Psoas muscle (tissue), 8 donors: ENCODE measurements at places on chromosomes 16 and 17. TPM values are rescaled to one million over a fixed set of nuclear protein-coding genes. Genes with fewer than 3 reads are reported as not detected.

Gene SHISA9
- 0.06 TPM for total RNA-seq

Gene RND2
- 0.04 TPM for total RNA-seq

Gene SLC35G6
- not detected for total RNA-seq

Gene NPW
- not detected for total RNA-seq

Gene TBC1D3K
- total RNA-seq: not detected

Gene GUCY2D
- total RNA-seq: not detected

Gene TELO2
- total RNA-seq: 23.8 TPM

DNA sequence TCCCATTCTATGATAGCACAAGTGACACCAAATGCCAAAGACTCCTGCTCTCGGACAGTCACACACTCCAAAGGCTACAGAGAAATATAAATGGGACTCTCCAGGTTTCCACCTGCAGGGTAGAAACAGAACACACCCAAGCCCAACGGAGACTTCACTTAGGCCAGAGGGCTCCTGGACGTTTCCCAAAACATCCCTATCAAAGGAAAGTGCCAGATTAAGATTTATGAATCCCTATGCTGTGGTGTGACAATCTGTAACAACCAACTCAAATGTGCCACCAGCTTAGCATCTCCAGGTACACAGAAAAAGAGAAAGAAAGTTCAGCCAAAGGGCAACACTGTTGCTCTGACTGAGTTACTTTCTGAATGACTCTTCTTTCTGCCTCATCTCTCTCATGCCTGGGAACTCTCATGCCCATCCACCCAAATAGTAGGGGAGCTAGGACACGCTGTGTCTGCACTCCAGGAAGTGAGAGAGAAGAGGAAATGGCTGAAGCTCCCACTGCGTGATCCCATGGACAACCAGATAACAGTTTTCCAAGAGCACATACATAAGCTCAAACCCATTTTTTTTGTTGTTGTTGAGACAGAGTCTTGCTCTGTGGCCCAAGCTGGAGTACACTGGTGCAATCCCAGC, 49.7 kb downstream of the SMG6 start:
- DNase-seq: no peak

DNA sequence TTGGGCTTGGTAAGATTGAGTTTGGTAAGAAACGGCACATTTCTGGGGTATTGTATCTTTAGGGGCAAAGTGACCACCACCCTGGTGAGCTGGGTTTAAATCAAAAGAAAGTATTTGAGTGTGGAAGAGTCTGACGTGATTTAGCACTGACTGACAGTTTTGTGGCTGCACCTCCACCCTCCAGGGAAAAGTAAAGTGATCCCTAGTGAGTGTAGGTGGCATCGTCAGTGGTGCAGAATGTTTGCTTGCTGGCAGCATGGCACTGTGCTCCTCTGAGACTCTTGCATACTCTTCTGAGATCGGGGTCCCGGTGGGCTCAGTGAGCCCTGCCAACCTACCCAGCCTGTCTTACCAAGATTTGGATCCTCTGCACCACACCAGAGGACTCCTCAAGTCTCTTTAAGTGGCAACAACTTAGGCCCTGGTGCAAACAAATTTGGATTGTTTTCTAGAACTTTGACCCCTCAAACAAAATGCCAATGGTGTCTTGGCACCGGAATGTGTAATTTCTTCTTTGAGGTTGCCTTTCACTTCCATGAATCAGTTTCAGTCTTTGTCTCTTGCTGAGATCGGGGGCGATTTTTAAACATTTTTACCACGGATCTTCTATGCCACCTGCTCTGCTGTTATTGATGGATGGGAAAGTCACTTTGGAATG, 2.8 kb downstream of the PRKCB start:
- DNase-seq: no peak

DNA sequence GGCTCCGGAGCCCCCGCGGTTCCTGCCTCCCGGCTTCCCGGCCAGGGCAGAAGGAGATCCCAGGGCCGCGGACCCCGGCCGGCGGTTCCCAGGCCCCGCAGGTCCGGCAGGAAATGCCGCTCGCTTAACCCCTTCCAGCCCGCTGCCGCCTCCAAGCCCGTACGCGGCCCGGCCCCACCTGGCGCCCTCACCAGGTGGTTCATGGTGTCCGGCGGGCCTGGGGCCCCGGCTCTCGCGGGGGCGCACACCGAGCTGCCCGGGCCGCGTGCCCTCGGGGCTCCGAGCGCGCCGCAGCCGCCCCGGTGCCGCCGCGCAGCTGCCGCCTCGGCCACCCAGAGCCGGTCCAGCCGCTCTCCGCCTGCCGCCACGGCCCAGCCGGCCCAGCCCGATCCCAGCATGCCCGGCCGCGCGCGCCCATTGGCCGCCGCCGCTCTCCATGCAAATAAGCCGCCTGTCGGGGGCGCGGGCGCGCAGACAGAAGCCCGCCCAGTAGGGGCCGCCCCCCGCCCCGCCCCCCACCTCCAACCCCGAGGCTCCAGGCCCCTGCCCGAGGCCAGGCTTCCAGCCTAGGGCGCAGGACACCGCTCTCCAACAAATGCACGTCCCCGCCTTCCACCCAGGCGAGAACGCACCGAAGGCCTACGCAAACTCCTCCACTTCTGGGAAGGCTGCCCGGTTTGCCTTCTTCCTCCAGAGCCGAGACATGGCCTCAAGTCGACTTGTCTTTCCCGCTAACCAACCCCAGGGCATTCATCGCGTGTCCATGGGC, at the start of gene BCAR1:
Gene BCAR1, minus strand, starts transcription at position 345 of the 769 bp plus-strand sequence. Its CDS starts 142 bp downstream, at position 203.
- DNase-seq: peak; percentile 92

GRCh38 chr17:2789700-2790099, 6.5 kb upstream of the RAP1GAP2 start:
- DNase-seq: no peak

GRCh38 chr16:23258919-23259237, 43.2 kb upstream of the SCNN1B start:
- no peak for DNase-seq

- no peak for DNase-seq
Measured at GRCh38 chr16:704552-705380, 835 bp downstream of the FBXL16 start.

DNA sequence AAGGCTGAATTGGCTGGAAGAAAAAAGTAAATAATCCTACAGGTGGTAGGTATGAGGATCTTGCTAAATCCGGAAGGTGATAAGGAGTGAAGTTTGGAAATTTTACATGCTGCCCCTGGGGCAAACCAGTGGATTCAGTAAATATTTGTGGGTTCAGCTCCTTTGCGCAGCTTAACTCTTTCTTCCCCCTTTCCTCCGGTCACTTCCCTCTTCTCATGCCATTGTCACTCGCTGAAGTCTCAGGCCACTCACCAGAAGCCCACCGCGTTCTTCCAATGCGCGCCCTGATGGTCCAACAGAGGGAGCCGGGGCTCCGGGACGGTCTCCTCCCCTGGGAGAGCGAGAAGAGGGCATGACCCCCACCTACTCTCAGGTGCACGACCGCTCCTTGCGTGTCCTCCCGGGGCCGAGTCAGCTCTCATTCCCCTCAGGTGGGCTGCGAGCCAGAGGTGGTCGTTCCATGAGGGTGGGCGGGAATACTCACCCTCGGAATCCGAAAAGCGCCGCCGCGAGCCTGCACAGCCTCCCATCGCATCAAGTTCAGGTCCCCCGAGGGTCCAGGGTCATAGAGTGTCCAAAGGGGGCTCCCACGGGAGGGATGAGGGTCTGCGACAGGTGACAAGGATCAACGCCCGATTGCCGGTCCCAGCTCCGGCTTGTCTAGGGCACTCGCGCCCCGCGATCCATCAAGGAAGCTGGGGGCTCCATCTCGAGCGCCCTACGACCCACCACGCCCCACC, 474 bp downstream of the CLN3 start:
- peak; percentile 70 for DNase-seq

DNA sequence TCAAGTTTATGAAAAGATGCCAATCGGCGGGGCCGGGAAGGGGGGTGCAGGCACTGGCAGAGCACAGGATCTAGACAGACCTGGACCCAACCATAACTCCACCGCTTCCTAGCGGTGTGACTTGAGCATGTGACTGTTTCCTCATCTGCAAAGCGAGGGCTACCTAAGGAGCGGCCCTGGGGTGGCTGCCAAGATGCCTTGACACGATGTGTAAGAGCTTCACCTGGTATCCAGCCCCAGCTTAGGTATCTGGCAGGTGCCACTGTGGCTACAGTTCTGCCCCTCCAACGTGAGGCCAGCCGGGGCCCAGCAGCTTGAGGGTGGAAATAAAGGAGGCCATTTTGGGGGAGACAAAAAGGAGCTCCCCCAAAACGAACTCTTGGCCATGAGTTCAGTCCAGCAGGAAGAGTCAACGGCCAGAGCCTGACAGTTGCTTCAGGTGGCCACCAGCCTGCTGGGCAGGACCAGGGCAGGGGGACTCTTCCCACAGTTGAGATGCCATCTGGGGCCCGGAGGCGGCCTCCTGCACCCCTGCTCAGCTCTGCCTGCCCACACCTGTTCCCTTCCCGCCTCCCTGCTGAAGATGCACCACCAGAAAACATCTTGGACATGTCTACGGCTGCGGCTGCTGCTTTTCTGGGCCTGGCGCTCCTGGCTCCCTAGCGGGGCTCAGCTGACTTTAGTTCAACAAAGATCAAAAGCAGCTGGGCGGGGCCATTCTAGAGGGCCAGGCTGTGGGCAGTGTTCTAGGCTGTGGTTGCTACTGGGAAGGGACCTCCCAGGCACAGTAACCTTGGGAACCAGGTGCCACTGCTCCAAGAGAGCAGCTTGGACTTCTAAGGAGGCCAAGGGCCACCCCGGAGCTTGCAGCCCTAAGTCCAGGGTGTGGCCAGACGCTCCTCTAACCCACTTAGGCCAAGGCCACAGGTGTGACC, 3.4 kb upstream of the MTSS2 start:
- DNase-seq: peak; percentile 46

DNA sequence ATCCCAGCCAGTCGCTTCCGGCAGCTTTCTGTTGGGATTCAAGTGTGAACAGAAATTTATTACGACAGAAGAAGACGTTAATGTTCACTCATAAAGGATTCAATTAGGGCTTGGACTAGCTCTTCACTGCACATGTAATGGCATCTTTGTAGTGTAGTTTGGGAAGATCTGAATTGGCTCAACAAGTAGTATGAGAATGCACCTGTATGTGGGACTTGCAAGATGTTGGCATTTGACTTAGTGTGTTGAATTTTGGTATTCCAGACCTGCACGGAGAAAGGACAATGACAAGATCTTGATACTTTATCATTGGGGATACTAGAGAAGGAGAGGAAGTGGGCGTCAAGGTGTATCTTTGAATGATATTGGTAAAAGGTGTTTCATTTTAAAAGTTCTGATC, 1.2 kb downstream of the PSMD11 start:
- DNase-seq: no peak

- no peak for DNase-seq
Measured at GRCh38 chr16:58110571-58111301, 18.4 kb downstream of the CFAP20 start.

DNA sequence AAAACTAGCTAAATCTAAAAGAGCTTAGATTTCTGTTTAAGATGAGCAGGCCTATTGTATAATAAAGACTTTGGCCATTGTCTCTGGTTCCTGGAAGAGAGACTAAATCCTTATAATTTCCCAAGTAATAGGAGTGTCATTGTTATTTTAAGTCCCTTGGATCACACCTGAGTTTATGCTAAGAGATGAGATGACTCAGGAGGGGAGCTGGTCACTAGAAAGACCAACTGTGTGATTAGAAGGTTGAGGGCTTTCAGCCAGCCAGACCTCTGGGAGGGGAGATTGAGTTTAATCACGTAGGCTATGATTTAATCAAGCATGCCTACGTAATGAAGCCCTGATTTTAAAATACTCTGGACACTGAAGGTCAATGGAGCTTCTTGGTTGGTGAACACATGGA, 156.9 kb upstream of the C17orf78 start:
- no peak for DNase-seq

GRCh38 chr16:4500272-4500671, 24.1 kb downstream of the HMOX2 start:
- peak; percentile 21 for DNase-seq

DNA sequence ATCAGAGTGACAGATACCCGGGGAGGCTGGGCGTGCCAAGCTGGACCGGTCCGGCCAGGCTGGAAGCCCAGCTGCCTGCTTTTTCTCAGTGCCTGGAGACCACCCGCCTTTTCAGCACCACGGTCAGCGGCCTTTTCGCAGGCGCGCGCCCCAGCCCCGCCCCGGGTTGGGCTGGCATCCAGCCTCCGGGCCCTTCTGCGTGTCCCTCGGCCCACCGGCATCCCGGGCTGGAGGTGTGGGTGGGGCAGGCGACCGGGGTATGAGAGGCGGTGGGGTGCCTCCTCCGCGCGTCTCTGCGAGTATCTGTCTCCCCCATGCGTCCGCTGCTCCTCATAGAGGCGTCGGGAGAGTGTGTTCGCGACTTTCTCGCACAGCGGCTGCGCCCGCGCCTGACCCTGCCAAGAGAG, 102.5 kb downstream of the MRM1 start:
- DNase-seq: peak; percentile 27

DNA sequence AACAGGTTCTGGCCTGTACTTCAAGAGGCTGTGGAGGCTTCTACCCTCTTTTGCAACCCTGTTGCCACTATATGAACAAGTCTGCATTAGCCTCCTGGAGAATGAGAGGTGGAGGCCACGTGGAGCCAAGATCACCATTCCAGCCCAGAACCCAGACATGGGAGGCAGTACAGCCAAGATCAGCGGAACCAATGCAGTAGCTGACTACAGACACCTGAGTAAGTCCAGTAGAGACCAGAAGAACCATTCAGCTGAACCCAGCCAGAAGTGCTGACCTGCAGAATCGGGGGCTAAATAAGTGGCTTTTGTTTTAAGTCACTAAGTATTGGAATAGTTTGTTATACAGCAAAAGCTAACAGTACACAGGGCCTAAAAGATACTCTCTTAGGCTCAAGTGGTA, 12.1 kb downstream of the FAM20A start:
- DNase-seq: no peak

DNA sequence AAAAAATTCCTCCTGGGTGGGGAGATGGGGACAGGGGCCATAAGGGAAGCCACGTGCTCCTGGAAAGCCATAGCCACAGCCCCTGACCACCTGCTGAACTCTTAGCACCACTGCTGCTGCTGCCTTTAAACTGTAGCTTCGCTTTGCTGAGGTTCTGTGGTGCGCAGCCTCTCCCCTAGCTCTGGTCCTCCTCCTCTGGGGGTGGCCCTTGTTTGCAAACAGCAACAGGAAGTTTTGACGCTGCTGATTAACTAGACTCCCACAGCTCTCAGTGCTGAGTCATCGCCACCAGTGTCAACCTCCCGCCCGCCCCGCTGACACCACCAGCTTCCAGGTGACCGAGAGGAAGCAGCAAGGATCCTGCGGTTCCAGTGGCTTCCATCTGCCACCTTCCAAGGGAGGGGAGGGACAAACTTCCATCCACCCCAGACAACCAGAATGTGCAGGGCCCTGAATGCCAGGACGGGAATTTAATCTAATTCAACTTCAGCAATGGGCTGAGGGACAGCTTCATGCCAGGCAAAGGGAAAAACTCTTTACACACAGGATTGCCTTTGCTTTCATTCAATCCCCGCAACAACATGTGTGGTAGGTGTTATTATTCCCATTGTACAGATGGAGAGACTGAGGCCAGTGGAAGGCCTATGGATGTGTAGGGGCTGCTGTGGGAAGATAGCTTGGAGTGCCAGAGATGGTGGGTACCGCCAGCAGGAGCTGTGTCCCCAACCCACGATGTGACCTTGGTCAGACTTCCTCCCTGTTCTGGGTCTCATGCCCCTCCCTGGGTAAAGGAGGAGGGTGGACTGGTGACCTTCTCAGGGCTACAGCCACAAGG, 8.1 kb upstream of the KIFC3 start:
- peak; percentile 84 for DNase-seq

- DNase-seq: no peak
Measured at GRCh38 chr16:82867485-82867884, 240.7 kb downstream of the CDH13 start.

GRCh38 chr17:30203471-30203981, 32.0 kb downstream of the SLC6A4 start:
- DNase-seq: no peak
